ENCODE measurements at places on chromosomes 6 and 20. TPM values are rescaled to one million over a fixed set of nuclear protein-coding genes. Genes with fewer than 3 reads are reported as not detected.
A peak's percentile ranks its signal among the peaks of the same experiment; 100 is the strongest.

GRCh38 chr6:142400495-142400894 lies 98.7 kb downstream of the ADGRG6 start:
- peak; percentile 20 for DNase-seq

- no peak for DNase-seq
Measured at GRCh38 chr6:151284012-151284411, 44.2 kb downstream of the AKAP12 start.

- no peak for DNase-seq
Measured at GRCh38 chr6:130129762-130130246, 92.9 kb downstream of the SAMD3 start.

- DNase-seq, result no peak
Measured at GRCh38 chr20:21358737-21359136, 38.6 kb downstream of the NKX2-4 start.

GRCh38 chr6:73325656-73326055 lies 28.4 kb downstream of the DPPA5 start:
- no peak for DNase-seq

DNA sequence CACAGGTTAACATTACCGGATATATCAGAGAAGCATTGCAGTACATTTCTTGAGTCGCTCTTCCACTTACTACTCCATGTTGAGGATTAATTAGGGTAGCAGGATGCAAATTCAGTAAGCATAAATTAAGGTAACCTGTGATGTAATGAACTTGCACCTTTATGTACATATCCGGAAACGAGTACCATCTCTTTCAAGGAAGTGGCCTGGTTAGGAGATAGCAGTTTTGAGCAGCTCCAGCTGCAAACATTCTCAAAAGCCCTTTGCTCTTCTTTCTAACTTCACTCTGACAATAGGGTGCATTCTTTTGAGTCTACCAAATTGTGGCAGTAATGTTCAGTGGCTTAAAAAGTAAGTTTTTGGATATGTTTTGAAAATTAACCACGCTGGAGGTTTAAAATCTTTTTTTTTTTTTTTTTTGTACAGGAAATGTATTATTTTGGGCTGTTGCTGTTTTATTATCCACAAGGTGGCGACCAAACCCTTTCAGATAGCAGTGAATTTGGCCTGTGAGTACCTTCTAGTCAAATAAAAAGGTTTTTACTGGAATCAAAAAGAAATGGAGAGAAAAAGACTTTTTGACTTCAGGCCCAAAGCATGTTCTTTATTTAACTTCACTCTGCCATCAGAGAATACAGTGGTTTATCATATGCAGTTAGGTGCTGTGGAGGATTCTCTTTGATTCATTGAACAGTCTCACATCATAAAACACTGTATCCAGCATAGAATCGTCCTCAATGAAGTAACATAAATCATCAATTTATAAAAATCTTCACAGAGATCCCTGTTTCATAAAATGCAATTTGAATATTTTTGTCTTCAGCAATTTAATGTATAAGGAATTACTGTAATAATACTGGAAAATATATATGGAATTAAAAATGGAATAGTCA lies 8.9 kb downstream of the FAM217B start:
- DNase-seq, result peak; percentile 54

GRCh38 chr20:60486315-60486714 lies 528.1 kb downstream of the CDH26 start:
- DNase-seq, result no peak

DNA sequence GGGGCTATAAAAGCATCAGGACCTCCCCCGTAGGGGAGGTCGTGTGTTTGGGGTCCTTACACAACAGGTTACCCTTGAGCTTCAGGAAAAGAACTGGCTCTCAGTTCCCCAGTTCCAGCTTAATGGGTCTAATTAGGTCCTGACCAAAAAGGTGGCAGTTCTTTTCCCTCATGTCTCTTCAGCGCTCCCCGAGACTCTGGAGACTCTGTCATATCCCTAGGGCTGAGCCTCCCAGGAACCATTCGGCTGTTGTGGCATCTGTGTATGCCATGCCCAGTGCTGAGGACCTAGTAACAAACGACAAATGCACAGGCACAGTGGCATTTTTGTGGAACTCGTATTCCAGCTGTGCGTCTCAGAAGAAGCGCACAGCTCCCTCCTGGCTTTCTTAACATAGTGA lies 14.6 kb downstream of the PRDM1 start:
- no peak for DNase-seq

DNA sequence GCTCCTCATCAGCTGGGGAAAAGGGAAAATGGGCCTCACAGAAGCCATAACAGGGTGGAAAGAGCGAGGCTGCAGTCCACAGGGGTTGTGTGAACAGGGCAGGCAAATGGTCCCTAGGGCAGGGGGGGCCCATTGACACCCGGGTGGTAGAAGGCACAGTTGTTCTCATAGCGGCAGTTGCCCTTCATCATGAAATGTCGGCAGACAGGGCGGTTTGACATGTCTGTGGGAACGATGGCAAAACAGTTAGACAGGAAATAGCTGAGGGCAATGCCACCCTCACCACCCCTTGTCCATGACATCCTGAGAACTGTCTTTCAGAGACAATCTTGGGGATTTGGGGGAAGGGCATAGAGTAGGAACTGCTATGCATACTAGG lies 15.6 kb downstream of the PPP1R10 start:
- no peak for DNase-seq

DNA sequence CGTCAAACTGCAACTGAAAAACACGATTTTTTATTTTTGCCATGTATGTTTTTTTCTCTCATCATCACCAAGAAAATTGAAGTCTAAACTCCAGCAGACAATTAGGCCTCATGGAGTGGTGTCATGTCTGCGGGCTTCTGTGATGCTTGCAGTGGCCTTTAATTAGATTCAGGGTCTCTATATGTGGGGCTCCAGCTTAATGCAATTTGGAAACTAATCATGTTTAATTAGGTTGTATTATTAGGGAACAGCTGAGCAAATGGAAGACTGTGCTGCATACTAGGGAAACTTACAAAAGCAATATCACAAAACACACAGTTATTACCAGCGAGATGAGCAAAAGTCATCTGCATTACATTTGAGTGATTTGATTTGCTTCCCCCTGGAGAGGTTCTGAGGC lies 132.9 kb upstream of the PMEPA1 start:
- no peak for DNase-seq

DNA sequence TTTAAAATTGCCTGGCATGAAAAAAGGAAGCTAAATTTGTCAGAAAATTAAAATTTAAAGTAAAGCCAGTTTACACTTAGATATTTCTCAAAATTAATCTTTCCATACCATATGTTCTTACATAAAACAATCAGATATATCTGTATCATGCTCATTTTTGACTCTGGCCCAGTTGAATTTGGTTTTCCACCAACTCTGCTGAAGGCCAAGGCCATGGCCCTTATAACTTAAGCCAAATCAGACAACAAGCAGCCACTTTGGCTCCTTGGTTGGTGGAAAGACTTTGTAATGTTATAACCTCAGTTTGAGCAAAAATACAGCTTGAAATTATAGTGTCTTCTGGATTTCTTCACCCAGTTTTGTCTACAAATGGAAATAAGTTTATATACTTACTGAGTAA lies 97.3 kb downstream of the CENPW start:
- DNase-seq, result no peak

DNA sequence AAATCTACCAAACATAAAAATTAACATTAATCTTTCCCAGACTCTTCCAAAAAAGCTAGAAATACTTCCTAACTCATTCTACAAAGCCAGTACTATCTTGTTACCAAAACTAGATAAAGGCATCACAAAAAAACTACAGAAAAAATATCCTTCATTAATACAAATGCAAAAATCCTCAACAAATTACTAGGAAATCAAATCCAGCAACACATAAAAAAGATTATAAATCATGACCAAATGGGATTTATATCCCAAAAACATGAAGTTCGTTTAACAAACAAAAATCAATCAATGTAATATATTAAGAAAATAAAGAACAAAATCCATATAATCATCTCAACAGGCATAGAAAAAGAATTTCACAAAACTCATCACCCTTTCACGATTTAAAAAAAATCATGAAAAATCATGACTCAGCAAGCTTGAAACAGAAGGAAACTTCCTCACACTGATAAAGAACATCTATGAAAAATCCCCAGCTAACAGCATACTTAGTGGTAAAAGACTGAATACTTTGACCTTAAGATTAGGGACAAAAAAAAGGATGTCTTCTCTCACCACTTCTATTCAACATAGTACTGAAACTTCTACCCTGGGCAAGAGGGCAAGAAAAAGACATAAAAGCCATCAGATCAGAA lies 43.2 kb downstream of the RANBP9 start:
- no peak for DNase-seq

GRCh38 chr6:70863343-70863742 lies 93.5 kb downstream of the B3GAT2 start:
- no peak for DNase-seq

DNA sequence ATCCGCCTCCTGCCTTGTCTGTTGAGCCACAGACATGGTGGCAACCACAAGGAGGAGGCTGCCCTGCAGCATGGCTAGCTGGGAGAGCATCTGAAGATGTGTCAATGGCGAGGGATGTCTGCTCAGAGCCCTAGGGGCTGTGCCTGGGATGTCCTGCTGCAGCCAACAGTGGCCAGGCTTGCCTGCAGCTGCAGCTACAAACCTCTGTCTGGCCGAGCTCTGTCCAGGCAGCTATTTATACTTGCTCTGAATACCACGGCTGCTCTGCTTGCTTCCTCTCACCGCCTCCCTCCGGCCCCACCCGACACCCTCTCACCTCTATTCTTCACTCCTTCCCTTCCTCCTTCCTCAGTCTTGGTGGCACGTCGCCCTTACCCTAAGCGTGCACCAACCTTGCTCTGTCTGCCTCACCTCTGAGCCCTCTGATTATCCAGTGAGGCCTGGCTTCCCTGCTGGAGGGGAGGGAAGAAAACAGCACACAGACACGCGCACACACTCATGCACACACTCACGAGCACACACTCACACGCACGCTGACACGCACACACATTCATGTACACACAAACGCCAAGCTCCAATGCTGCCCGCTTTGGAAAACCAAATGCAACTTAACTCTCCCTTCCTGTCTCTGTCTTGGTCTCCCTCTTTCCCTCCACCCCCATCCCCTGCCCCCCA lies at the start of gene ANGPT4:
Gene ANGPT4 (minus strand): TSS at position 210 of the 675 bp plus-strand sequence. CDS start 120 bp downstream, at position 90.
- DNase-seq, result no peak

GRCh38 chr6:82239597-82239996 lies 7.9 kb downstream of the IBTK start:
- no peak for DNase-seq

GRCh38 chr6:144853603-144854002 lies 568.5 kb downstream of the UTRN start:
- DNase-seq, result peak; percentile 28

- DNase-seq, result no peak
Measured at GRCh38 chr20:39310363-39310995, 348.3 kb downstream of the DHX35 start.

DNA sequence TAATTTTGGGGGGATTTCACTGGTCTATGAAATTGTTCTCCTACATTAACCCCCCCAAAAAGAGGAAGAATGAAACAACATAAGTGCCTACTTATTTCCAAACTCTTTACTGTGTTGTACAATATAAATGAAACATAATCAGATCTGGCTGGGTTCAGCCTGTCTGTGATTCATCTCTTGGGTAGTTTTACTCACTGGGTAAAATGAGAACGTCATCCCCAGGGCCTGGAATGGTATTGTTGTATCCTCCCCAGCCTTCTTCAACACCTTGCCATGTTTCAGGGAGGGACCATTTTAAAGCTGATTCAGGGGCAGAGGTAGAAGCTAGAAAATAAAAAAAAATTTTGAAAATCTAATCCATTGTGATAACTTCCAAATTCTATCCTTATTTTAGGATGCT lies 256.7 kb downstream of the PKHD1 start:
- DNase-seq, result no peak

DNA sequence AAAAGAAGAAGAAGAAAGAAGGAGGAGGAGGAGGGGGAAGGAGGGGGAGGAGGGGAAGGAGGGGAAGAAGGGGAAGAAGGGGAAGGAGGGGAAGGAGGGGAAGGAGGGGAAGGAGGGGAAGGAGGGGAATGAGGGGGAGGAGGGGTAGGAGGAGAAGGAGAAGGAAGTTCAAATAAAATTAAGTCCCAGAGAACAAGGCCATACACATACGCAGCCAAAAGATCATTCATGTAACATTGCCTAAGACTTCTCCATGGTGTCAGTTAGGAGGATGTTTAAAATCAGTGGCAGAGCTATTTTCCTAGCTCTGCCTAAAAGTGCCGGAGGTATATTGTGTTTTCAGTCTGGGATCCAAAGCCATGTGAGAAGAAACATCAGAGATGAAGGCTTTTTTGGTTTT lies 75.8 kb downstream of the PLCB4 start:
- DNase-seq, result no peak

DNA sequence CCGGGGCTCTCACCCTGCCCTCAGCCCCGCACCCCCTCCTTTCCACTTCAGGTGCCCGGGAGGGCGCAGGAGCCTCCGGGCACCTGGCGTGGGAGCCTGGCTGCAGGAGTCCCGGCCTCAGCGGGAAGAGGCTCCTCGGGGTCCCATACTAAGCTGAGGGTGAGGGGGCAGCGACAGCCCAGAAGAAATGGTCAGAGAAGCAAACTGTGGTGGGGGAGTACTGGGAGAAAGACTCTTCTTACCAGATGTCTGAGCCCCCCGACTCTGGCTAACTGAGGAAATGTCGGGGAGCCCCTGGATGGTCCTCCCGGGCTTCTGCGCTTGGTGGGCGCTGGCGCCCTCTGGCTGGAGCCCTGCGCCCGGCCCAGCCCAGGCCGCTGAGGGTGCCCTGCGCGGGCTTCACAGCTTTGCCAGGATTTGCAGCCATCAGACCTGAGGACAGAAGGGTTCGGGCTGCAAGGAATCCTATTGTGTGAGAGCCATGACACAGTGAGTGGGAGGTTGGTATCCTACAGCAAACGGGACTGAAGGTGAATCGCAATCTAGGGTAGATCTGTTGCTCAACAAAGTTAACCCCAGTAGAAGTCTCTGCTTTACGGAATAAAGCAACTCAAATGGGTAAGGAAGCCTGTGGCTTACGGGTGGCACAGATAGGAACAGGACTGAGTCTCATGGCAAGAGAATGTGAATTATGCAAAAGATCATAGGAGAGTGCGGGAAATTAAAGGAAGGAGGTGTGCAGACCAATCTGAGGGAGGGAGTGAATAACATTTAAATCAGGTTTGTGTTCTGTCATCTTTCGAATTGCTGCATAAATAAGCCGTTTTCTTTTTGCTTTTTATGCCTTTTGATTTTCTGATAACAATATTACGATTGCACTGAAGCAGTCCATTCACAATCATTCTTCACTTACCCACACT lies 639 bp upstream of the RCAN2 start:
- DNase-seq, result peak; percentile 20

GRCh38 chr6:107607116-107607515 lies 117.2 kb downstream of the SOBP start:
- DNase-seq, result no peak

GRCh38 chr6:1665214-1665613 lies 55.5 kb downstream of the FOXC1 start:
- no peak for DNase-seq

- no peak for DNase-seq
Measured at GRCh38 chr6:89289710-89290109, 25.4 kb downstream of the GABRR2 start.

GRCh38 chr6:116568111-116568510 lies 3.2 kb upstream of the RWDD1 start:
- DNase-seq, result no peak

CST7 gene
- not detected for total RNA-seq

GJA10 gene
- not detected for total RNA-seq

RFX6 gene
- not detected for total RNA-seq

VWA7 gene
- not detected for total RNA-seq

BFSP1 gene
- total RNA-seq, result 6.6 TPM

KIAA0408 gene
- total RNA-seq, result 5.0 TPM

TRPC4AP gene
- total RNA-seq, result 57.1 TPM

CEP250 gene
- total RNA-seq, result 50.3 TPM

Data from LHCN-M2 (cell line).